Fibroblast of villous mesenchyme (primary cell): ENCODE measurements at places on chromosomes 3 and 15.

- DNase-seq = no peak
These were observed 63.0 kb upstream of the TPRG1 start for GRCh38 chr3:189108735-189109134.

GRCh38 chr3:171248426-171249111 lies 211.6 kb downstream of the TNIK start:
- DNase-seq = no peak

DNA sequence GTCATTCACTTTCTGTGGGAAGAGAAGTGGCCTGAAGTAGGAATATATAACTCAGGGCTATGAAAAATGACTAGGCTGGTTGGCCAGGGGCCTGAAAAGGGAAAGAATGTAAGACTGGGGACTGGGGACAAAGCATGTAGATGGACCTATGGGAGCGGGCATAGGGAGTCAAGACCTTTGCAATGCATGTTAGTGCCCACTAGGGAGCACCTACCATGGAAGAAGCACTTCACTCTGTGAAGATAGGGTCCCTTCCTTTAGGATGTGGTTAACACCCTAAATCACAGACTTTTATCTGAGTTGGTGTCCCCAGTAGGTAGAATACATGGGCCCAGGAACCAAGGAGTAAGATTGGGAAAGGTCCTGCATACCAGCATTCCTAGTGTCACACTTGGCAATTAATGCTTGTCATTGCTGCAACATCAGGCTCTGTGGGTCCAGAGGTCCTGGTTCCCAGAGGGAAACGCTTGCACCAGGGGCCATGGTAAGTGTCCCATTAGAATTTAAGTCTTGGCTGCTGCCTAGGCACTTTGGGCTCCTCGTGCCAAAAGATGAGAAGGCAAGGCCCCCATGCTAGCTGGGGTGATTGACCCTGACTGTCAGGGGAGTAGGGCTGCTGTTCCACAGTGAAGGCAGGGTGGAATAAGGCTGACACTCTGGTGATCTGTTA lies 79.6 kb downstream of the CRYGS start:
- DNase-seq = no peak

DNA sequence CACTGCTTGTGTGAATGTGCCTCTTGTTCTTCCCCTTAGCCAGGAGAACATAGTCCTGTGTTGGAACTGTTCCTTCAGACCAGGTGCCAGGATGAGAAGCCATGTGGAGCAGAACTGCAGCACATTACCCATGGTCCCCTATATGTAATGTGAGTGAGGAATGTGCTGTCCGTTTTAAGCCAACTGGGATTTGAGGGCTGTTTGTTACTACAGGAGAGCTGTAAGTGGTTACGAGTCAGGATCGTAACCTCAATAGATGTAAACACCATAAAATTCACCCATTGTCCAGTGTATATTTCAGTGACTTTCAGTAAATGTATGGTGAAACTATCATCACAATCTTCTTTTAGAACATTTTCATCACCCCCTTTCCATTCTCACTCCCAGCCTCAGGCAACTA lies 10.1 kb upstream of the SCAP start:
- DNase-seq = peak; percentile 63

DNA sequence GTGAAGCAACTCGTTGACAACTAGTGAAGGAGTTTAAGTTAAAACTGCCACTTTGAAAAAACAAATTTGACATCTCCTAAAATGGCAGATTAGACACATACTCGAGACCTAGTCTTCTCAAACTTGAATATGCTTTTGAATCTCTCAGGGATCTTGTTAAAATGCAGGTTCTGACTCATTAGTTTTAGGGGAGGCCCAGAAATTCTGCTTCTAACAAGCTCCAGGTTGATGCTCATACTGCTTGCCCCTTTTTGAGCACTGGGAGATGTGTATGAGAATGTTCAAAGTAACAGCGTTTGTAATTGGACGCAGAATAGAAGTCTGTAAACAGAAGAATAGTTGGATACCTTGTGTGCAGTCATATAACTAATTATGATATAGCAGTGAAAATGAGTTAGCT lies 1.6 kb downstream of the C3orf38 start:
- DNase-seq = no peak

DNA sequence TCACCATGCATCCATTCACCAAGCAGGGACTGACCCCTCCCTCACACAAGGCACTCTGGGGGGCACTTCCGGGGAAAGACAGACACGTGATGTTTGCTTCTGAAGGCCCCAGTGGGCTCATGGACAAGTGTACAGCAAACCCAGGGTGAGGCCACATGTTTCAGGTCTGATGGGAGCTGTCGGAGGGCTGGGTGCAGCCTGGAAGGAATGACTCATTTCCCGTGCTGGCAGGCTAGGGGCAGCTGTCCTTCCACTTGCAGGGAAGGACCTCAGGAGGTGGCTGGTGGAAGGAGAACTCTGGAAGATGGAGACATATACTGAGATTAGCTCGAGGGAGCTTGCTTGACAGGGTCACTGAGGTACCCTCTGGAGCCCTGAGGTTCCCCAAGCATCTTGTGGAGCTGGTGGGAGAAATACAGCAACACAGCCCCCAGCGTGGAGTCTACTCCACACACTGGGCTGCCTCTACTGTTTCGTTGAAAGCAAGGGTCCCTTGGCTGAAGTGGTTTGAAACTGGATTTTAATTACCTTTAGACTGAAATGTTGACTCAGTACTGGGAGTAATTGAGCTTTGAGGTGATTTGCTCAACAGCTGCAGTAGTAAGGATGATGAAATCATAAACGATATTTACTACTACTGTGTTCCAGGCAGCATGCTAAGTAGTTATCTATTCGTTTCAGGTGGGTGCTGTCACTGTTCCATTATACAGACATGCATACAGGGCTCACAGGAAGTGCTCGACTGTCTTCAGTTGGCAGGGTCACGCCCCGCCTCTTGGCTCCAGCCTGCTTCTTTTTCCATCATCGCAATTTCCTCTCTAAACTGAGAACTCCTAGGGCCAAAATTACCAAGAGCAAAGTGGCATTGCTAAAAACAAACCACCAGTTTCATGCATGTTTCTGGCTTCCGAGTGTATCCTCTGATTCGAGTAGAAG lies 230.4 kb downstream of the ADAMTS17 start:
- DNase-seq = peak; percentile 81

- DNase-seq = no peak
These were observed 35.5 kb upstream of the NIT2 start for GRCh38 chr3:100299016-100299415.

DNA sequence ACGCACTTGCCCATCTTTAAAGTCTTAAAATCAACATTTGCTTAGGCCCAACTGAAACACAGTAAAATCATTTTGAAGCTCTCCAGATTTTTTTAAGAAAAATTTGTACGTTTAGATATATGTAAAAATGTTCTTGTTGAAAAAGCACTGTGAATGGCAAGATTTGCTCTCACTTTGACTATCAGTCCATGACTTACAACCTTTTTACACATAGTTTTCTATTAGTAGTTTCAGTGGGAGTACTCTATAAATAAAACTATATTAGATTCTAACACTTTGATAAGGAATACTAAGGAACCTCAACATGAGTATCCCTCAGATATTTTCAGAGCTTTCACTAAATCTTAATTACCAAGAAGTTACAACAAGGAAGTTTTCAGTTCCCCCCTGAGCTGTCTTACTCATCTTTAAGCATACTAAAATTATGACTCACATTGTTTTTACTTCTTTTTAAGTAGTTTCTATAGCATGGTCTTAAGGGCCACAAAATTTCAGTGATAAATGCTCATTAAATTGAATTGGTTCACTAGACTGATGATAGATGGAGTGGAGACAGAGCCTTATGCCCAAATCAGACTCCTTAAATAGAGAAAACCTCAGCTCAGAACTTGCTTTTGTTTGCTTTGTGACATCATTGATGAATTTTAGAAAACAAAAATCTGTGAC lies 31.6 kb upstream of the RAP2B start:
- DNase-seq = peak; percentile 62

- no peak for DNase-seq
These were observed 252.3 kb downstream of the PTPRG start for GRCh38 chr3:61813636-61814035.

GRCh38 chr15:87949575-87950223 lies 306.8 kb downstream of the NTRK3 start:
- no peak for DNase-seq

- no peak for DNase-seq
These were observed 21.8 kb downstream of the IGDCC3 start for GRCh38 chr15:65355988-65356353.

DNA sequence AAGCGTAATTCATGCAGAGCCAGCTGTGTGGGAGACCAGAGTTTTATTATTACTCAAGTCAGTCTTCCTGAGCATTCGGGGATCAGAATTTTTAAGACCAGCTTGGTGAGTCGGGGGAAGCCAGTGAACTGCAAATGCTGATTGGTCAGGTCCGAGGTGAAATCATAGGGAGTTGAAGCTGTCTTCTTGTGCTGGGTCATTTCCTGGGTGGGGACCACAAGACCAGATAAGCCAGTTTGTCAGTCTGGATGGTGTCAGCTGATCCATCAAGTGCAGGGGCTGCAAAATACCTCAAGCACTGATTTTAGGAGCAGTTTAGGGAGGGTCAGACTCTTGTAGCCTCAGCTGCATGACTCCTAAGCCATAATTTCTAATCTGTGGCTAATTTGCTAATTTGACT lies 228.1 kb upstream of the ATP10A start:
- no peak for DNase-seq

DNA sequence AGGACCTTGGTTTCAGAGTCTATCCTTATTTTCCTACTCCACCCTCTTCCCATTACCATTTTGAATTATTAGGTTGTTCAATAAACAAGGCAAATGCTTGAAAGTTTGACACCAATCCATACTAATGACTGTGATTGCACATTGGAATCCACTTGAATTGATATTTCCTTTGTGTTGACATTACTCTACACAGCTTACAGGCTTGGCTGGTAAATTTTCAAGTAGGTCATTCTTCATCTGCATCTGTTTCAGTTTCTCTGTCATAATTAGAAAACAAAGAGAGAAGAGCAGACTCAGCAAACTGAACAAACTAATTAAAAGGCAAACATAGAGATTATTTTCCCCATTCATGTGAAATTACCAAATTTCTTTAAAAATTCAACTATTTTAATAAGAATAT lies 732.9 kb upstream of the BCHE start:
- no peak for DNase-seq

GRCh38 chr15:34620142-34620541 lies 36.7 kb upstream of the GOLGA8B start:
- DNase-seq = no peak

GRCh38 chr3:32455609-32456428 lies 46.8 kb downstream of the CMTM6 start:
- no peak for DNase-seq

DNA sequence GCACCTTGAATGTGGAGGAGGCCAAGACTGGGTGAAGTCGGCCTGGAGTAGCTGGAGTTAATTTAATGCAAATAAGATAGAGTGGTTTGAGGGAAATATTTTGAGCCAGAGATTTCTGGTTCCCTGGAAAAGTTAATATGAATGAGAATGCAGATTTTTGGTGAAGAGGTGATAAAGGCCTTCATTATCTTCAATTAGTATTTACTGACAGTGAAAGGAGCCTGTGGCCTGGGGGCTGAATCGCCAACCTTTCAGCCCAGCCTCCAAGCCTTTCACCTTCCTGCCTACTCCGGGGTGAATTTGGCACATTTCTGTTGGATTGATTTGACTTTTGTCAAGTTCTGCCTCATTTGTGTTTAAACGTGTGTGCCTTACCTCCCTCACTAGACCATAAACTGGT lies 147.8 kb downstream of the SOX2 start:
- DNase-seq = no peak

DNA sequence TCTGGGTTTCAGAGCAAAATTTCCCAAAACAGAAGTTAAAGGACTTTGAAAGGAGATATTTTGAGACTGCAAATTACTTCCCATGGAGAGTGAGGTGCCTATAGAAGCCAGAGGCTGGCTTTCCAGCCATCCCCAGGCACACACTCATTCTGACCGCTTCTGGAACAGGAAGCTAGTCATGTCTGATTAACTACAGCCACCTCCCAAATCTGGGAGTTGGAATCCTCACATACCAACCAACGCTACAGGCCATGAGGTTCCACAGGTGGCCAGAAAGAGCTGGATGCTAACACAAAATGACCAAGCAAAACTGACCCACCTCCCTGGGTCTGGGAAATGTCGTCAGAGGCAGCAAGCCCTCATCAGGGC lies 87.2 kb downstream of the SNRK start:
- DNase-seq = no peak

DNA sequence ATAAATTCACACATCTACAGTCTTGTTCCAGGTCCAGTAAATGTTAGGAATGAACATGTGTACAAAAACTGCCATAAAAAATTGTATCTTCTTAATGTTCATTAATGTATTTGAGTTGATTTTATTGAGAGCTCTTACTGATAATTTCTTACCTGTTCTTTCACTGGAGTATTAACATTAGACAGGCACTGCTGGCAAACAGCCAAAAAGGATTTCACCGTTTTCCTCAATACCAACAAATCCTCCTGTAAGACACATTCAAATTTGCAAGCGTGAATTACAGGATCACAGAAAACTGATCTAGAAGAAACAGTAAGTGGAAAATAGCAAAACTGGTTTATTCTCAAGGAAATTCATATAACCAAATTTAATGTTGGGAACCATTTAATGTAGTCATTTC lies 127.4 kb downstream of the PCCB start:
- no peak for DNase-seq

GRCh38 chr15:51331141-51331540 lies 7.3 kb downstream of the CYP19A1 start:
- DNase-seq = peak; percentile 22

DNA sequence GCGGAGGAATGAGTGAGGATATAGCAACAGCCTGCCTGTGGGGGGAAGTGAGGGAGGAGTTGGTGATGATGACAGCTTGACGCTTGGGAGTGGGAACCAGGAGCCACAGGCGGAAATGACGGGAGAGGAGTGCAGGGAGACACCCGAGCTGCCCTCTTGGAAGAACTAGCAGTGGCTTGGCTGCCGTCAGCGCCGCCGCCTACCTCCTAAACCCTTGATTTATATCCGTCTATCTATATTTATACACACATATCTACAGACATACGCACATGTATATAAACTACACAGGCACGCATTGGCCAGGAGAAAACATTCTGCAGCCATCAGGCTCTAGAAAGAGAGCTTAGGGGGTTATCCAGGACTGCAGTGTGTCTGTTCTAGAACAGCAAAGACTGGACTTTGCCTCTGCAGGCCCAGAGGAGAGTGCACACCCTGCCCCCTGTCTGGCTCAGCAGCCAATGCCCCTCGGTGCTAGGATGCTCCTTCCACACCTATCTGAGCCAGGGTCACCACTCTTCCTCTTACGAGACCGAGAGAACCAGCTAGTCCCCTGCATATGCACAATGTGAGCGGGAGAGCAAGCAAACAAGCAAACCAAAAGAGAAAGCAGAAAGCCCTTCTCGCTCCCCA lies 45.3 kb upstream of the MAGEF1 start:
- peak; percentile 97 for DNase-seq

GRCh38 chr15:26166429-26166828 lies 303.3 kb upstream of the ATP10A start:
- no peak for DNase-seq

DNA sequence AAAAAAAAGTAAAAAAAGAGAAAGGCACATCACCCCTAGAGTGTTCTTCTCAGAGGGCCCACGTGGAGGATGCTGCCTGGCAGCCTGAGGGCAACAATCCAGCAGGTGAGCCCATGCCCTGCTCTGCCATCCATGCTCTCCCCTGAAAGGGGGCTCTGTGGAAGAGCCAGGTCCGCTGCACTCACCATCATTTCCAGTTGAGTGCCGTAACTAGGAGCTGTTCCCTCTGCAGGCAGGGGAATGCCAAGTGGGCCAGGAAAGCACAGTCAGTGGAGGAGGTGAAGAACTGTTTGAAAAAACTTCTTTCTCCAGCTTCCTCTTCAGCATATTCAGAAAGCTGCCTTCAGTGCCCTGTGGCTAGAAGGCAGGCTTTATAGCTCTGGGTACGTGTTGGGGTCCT lies 84.1 kb downstream of the ABHD5 start:
- DNase-seq = no peak

GRCh38 chr3:64918989-64919388 lies 231.2 kb upstream of the ADAMTS9 start:
- DNase-seq = peak; percentile 68
